ENCODE measurements at places on chromosomes 1 and 21.
A peak's percentile ranks its signal among the peaks of the same experiment; 100 is the strongest.

- DNase-seq, result peak; percentile 17
Observed at GRCh38 chr1:204419064-204419403, 7.4 kb upstream of the PPP1R15B start.

DNA sequence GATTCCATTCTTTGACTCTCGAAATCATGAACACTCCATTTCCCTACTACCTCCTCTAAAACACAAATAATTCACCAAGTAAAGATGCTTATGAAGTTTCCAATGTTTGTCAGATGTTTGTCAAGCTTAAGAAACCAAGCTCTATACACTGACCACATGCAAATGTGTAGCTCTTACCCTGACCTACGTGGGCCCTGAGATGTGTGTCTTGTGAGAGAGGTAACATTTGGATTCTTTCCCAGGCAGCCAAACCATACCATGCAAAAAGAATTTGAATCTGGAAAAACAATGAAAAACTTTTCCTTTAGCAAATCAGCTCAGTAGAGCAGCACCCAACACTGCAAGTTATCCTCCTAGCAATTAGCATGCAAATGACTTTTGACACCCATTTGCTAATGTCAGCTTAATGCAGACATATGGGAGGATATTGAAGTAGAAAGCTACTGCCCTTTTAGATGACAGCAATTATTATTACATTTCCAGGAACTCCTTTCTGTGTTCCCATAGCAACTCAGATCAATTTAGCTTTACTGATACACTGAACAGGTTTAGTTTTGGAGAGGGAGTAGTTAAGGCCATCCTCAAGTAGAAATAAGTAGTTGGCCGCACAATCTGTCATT, 83.2 kb upstream of the RGS4 start:
- DNase-seq, result no peak

DNA sequence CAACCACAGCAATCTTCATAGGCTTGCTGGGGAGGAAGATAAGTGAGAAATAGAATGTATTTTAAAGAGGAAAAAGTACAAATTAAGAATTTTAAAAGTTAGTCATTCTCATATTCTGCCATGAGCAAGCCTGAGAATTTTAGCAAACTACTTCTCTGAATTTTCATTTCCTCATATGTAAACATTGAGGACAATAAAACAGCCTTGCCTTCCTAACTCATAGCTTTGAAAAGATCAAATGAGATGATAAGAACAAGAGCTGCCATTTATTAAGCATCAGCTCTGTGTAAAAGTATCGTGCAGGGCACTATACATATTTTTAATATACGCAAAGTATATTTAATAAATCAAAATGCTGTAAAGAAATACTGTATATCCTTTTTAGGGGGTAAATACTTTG, 286.0 kb downstream of the NFIA start:
- DNase-seq, result no peak

DNA sequence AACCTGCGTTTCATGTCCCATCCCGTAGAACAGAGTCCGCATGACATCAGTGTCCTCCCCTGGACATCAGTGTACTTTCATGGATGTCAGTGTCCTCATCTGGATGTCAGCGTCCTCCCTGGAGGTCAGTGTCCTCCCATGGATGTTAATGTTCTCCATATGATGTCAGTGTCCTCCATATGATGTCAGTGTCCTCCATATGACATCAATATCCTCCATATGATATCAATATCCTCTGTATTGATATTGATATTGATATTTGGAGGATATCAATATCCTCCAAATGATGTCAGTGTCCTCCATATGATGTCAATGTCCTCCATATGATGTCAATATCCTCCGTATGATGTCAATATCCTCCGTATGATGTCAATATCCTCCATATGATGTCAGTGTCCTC, 284.9 kb downstream of the AJAP1 start:
- DNase-seq, result no peak

DNA sequence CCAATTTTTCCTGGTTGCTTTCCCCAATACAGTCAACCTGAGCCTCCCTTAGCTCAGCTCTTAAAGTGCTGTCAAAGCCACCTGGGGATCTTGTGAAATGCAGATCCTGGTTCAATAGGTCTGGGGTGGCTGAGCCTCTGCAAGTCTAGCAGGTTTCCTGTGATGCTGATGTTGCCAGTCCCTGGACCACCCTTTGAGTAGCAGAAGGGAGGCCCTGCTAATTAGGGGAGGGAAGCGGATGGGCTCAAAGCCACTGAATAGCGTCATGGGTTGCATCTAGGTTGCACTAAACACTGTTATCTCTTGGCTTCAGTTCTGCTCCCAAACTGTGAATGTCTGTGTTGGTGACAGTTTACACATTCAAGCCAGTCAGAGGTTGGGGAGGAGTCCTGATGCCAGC, 127.2 kb downstream of the KAZN start:
- no peak for DNase-seq

DNA sequence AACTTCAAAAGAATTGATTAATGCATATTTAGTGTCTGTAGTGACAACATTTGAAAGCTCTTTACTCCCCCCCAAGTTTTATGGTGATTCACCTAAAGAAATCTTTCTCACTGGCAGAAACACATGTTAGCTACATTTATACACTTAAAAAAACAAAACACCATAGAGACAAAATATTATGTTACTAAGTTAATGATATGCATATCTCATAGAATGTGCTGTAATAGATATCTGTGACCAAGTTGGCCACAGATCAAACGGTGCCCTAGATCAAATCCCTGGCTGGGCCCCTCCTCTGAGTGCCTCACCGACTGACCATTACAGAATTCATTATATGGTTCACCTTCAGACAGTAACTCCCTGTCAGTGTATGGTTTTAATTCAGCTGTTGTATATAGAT, 322.1 kb upstream of the LYPLAL1 start:
- DNase-seq, result no peak

DNA sequence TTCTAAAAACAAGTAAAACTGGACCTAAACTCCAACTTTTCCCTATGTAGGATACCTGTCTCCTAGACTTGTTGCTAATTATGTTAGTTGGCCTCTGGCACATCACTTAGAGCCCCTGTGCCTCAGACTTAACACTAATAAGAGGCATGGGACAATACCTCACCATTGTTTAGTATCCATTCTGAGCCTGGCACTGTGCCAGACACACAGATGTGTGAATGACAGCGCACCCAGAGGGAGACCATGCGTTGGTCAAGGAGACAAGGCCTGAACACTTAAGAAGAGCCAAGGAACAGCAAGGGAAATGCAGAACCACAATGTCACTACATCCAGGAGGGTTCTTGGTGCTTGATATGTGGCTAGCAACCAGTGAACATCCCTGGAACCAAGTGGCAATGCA, 189.1 kb downstream of the FGGY start:
- DNase-seq, result no peak

All from activated CD8-positive, alpha-beta memory T cell treated with anti-CD3 and anti-CD28 coated beads for 24 hours (primary cell).